ENCODE measurements at places on chromosomes 6 and 20.
A peak's percentile ranks its signal among the peaks of the same experiment; 100 is the strongest.

DNA sequence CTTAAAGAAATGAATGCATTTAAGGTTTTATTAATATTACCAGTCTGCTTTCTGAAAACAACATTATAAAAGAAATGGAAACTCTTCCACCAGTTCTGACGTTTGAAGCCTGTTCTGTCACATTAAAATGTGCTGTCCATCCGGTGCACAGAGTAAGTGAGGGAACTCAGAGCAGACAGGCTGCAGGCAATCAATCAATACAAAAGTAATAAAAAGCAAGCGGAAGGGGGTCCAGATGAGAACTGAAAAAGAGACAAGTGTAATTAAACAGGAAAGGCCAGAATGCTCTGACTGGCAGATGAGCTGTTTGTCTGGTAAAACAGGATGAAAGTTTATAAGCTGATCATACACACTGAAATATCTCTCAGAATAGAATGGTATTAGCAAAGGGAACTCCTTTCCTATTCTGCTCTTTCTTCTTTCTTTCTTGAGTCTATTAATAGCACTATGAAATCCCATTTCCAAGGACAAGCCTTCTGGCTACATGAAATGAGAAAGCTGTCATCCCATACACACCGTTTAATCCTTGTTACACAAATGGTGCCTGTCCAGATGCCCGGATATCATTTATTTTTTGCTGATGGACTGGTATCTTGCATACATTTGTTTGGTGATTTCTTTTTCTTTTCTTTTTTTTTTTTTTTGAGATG is 94.3 kb downstream of the RAMACL start:
- no peak for DNase-seq

- DNase-seq: no peak
These were observed 48.6 kb downstream of the HAO1 start for GRCh38 chr20:7891705-7892104.

- DNase-seq: no peak
These were observed 23.6 kb upstream of the ZNF831 start for GRCh38 chr20:59139998-59140397.

DNA sequence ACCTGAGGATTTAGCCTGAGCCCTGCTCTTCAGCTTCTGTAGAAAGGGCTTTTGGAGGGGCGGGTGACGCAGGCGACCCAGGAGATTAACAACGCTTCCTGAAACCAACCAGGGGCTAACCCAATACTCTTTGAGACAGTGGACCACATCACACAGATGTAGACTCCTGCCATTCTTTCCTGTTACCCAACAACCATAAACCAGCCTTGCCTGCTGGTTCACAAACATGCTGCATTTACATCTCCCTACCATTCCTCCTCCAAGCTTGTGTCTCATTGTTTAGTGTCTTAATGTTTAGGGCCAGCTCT is 28.3 kb downstream of the PPP1R16B start:
- no peak for DNase-seq

DNA sequence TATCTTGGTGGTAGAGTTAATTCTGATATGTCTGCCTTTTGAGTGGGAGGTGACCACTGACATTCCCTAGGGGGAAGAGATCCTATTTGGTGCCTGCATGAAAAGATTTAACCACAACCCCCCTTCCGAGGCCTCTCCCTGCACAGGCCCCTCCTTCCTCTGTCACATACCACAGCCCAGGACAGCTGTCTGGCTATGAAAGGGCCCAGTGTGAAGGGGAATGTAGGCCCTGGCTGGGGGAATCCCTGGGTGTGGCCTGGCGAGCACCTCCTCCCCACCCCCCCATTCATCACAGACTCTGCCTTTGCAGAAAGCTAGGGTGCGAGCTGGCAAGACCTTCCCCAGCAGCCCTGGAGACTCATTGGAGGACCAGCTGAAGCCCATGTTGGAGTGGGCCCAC is 27.4 kb upstream of the MAPRE1 start:
- DNase-seq: peak; percentile 44

DNA sequence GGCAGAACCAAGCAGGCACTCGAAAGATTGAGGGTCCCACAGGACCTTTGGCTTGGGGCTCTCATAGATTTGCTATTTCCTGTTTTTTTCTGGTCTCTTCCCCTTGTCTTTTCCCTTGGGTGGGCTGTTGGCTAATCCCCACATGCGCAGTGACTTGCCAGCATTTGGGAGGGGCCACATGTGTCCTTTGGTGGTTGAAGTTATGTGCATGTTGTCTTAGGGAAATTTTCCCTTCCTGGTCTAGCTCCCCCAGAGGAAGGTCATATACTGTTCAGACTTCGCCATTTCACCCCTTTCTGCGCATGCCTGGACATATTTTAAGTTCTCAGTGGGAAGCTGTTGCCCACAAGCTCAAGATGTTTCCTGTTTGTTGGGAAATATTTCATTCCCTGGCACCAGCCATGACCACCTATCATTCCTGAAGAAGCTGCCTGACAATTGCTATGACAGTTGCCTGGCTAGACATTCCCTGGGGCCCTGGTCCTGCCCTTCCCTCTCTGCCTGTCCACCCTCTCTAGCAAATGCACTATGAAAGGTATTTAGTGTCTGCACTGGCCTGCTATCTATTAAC is 156.2 kb upstream of the THBS2 start:
- DNase-seq: no peak

GRCh38 chr6:16973051-16973450 is 128.8 kb upstream of the STMND1 start:
- DNase-seq: no peak

- DNase-seq: no peak
These were observed 4.2 kb downstream of the PIGT start for GRCh38 chr20:45420125-45420524.

GRCh38 chr6:47151232-47151898 is 109.2 kb upstream of the ADGRF1 start:
- DNase-seq: no peak

DNA sequence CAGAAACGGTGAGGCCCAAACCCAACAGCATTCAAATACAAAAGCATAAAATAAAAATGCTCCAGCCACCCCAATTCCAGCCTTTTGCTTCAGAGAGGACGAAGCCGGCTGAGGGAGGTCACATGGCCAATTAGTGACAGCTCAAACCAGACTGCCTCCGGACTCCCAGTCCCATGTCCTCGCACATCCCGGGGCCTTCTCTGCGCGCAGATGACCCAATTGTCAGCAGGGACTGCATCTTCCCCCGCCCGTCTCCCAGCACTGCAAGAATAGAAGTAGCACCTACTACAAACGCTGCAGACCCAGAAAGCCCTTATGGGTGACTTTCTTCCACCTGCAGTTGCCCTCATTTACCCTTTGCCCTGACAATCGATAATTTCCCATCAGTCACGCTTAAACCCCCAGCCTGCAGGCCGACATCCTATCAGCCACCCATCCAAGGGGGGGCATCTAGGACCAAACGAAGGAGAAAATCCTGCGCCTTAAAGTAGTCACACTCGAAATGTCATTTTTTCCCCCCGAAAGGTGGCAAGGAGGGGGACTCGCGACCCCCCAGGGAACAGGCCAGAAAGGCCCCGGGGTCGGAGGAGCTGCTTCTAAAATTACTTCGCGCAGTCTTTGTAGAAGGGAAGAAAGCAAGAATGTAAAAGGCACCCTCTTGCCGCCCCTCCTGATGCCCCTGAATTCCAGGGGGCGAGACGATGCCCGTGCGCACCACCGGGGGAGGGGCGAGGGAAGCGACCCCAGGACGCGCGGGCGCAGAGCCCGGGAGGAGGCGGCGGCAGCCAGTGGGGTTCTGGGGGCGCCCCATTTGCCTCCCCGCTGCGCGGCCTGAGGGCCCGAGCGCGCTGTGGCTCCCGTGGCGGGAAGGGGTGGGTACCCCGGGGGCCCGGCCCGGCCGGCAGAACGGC is 792 bp downstream of the SLC23A2 start:
- no peak for DNase-seq

DNA sequence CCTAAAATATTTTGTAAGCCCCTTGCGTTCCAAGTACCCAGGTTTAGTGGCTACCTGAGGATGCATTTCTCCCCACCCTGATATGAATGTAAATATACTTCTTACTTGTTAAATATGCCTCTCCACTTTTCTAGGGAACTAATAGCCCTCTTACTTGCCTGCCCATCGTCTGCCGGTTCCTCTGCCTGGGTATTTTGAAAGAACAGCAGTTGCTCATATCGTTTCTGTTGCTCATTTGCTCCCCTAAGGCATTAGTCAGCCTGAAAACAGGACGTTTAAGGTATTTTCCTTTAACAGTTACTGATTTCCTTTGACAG is 141.3 kb upstream of the CARMIL1 start:
- DNase-seq: no peak

GRCh38 chr6:21729431-21729830 is 135.9 kb downstream of the SOX4 start:
- DNase-seq: no peak

DNA sequence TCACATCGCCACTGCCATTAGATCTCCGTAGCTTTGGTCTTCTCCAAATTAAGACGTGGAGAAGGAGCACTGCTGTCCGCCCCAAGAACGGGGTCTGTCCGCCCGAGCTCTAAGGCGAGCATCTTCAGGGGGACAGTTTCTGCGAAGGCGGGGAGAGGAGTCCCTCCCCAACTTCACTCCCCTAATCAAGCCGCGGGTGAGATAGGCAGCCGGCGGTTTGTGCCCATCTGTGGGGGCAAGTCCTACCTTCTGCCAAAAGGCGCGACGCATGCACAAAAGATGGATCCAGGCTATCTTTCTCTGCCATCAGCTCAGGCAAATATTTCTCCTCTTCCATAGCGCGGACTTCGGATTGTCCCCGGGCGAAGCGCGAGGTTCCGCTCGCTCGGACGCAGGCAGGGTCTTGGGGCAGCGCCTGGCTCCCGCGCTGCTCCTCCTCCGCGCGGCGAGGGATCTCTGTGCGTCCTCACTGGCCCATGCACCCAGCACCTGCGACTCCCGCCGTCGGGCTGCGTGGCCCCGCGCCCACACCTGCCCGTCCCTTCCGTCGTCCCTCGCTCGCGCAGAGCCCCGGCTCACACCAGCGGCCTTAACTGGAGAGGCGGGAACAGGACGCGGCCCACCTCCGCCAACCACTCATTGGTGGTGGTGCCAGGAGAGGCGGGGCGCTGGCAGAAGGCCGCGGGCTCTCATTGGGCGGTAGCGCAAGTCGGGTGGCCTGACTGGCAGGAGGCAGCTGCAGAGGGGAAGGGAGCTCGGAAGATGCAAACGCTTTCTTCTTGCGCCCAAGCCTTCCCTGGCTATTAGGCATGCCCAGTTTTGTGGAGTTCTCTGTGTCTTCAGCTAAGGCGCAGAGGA is at the start of gene KHDRBS2:
Gene KHDRBS2, minus strand, starts transcription at position 614 of the 858 bp plus-strand sequence.
- peak; percentile 8 for DNase-seq

- DNase-seq: no peak
These were observed 10.2 kb downstream of the FOXC1 start for GRCh38 chr6:1619673-1620503.

DNA sequence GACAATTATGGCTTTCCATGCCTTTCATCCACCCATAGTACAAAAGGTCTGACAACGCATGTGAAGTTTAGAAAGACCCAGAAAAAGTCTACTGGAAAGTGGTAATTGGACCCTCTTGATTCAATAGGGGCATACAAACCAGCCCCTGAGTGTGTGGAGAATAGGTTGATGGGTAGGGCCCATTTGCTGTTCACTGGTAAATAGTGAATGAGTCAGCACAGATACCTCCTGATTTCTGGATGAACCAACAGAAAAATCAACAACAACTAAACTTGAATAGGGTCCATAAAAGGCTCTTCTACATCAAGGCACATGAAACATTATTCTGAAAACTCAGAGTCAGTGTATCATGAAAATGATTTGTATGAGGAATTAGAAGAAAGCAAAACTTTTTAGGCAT is 235.4 kb upstream of the SLC35B3 start:
- DNase-seq: no peak

DNA sequence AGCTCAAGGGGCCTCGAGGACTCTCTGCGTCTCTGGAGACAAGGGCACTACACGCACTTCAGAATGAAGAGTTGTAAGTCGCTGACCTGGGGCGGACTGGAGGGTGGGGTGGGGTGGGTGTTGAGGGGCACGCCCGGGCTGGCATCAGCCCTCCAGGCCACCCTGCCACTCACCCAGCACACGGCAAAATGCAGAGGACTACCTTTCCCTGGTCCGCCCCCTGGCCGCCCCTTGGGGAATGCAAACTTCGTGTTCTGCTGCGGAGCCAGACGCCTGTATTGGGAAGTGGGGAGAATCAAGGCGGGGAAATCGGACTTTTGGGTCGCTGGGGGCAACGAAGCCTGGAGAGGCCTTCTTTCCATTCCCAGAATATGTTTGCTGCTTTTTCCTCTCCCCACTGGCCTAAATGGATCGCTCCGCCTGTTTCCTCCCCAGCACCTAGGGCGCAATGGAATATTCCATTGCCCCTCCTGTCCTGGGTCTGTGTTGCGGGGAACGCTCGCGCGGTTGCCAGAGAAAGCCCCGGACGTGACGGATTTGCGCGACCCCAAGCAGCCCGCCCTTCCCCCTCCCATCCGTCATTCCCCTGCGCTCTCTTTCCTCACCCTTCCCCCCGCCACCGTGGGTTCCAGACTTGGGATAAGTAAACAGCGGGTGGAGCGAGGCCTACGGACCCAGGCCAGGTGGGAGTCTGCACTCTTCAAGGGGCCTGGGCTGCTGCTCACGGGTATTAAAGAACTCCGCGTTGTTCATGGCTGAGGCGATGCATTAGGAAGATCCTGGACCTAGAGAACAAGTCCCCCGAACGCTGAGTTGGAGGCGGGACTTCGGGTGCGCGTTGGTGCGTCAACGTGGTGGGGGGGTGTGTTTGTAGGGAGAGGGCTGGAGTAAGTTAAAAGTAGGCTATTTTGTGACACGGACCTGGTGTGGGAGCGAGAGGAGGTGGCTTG is at the start of gene PPT2:
Gene PPT2, plus strand, starts transcription at position 578 of the 950 bp plus-strand sequence. CDS start 454 bp downstream, outside the sequence.
- peak; percentile 91 for DNase-seq

GRCh38 chr6:134178161-134179044 is 126.0 kb upstream of the SLC2A12 start:
- DNase-seq: peak; percentile 85

DNA sequence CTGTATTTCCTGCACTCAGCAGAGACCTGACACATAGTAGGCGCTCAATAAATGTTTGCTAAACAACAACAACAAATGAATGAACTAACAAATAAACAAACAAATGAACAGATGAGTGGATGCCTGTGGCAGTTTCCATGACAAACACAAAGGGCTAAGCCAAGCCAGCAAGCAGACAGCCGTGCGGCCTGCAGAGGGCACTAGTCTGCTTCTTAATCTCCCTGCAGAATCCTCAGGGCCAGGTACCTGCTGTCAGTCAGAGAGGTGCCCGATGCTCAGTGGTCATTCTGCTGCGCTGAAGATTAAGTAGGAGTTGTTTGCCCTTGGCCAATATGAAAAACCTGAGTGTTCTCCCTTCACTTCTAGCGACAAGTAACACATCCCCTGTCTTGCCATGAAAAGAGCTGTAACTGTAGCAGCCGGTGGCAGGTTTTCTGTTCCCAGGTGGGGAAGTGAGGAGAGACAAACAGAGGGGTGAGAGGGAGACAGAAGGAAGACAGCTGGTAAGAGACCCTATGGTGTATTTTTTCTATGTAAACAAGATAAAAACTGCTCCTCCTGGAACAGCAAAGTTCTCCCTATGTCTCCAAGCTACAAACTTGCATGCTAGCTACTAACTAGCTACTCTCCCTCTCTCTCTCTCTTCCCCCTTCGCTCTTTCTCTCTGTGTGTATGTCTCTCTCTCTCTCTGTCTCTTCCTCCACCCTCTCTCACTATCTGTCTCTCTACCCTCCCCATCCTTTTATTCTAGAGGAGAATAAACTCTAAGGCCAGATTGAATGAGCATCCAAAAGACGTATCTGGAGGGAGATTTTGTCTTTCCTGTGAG is at the start of gene MC3R:
Gene MC3R, plus strand, starts transcription at position 779 of the 829 bp plus-strand sequence. CDS start 112 bp downstream, outside the sequence.
- DNase-seq: peak; percentile 83
